IPS-NIHi11 (cell line): ENCODE measurements at places on chromosomes 2 and 18.

DNA sequence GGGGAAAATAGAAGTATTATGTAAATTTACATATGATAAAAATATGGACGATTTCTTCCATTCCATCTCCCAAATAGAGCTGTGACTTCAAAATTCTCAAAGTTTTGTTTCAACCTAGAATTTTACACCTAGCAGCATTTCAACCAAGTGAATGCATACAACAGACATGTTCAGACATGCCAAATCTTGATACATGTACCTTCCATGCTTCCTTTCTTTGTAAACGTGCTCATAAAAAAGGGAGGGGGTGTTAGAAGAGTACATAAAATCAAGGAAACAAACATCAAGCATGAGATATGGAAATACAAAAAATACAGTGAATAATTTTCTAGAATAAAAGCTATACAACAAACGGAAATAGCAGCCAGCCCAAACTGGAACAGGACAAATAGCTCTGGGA, 974.2 kb downstream of the ERBB4 start:
- no peak for DNase-seq

DNA sequence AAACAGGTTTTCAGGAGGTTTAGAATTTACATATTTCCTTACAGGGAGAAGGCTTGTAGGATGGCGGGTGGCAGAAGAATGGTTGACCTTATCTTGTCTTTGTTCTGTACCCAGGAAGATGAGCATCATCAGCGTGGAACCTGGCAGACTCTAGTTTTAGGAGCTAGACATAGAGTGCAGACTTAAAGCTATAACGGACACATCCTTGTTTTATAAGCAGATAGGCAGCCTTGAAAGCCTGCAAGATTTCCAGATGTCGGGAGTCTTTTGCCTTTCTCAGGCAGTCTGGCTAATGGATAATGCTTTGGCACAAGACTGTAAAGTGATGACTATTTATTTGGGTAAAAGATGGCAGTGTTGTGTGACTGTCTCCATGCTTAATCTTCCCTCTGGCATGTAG, 11.7 kb downstream of the AQP12B start:
- DNase-seq = no peak

GRCh38 chr2:106841886-106842645, 43.9 kb downstream of the ST6GAL2 start:
- no peak for DNase-seq

GRCh38 chr2:33000986-33001385, 54.2 kb downstream of the LTBP1 start:
- DNase-seq = no peak

DNA sequence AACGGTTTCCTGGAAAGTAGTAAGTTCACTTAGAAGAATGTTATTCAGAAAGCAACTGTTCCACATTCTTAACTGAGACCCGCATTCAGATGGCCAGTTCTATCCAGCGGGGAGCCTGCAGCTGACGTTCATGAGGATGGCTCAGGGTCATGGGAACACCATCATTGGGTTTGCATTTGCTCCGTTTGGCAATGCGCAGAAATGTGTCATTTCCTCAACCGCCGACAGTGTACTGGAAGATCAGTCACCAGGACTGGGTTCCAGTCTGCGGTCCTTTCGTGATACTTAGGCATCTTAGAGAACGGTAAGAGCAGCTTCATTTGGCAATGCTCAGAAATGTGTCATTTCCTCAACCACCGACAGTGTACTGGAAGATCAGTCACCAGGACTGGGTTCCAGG, 104.0 kb downstream of the DNER start:
- DNase-seq = no peak

DNA sequence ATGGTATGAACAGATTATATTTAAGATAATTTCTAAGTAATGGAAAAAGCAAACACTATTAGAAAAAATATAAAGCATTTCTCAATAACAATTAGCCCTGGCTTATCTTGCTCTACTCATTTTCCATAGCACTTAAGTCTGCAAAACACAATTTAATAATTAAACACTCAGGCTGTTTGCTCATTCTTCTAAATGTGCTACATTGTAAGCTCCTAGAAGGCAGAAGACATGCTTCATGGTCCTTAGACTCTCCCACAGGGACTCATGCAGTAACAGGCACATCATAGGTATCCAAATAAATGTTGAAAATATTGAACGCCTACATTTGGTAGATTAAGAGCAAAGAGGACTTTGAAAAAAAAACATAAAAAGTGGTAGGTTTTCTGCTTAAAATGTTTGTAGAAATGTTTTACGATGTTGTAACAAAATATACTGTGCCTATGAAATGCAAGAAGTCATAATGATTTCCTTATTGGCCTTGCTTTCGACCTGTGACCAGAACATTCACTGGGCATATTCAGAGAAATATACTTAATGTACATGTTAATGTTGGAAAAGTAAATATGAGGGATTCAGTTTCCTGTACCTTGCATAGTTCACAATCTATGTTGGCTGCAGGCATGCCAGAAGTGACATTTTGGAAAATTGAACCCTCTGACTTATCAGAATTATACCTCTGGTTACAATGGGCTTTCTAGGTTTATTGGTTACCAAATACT, 27.2 kb downstream of the G6PC2 start:
- DNase-seq = no peak

- no peak for DNase-seq
Measured at GRCh38 chr18:59282341-59282740, 9.1 kb upstream of the RAX start.

DNA sequence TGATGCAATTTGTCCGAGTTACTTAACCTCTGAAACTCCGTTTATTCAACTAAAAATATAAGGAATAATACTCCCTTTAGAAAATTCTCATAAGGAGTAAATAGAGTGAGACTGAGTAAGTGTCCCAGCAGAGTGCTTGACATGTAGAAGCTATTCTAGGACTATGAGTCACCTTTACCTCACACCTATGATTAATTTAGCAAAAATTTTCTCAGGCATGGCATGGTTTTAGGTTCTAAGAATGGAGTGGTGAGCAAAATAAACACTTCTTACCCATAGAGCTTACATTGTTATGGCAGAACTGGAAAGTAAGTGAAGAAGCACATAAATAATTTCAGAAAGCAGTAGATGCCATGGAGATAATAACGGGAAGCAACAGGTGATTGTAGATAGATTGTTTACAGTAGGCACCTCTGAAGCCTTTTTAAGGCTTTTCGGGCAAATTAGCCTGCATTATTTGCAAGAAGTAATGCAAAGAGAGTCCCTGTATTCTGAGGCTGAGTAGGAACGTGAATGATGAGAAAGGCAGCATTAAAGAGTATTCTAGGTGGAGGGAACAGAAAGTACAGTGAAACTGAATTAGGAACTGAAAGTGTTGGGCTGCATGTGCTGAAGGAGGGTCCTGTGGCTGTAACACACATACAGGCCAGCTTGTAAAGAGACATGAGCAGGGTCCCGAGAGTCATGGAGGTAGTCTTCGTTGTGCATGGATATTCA, 209.2 kb downstream of the ZNF407 start:
- DNase-seq = peak; percentile 25
